ENCODE measurements at places on chromosomes 12 and 14.

- no peaks in the 10 kb centered on the region for H3K4me1 ChIP-seq
- H3K27ac ChIP-seq, result no peak overlapping the region
- no peak overlapping the region for H3K4me3 ChIP-seq
- no peaks in the 10 kb centered on the region for H3K27me3 ChIP-seq
- peaks cover 68% of the 10 kb centered on the region for H3K36me3 ChIP-seq
These were observed 45.0 kb upstream of the REP15 start for GRCh38 chr12:27651201-27651600.

DNA sequence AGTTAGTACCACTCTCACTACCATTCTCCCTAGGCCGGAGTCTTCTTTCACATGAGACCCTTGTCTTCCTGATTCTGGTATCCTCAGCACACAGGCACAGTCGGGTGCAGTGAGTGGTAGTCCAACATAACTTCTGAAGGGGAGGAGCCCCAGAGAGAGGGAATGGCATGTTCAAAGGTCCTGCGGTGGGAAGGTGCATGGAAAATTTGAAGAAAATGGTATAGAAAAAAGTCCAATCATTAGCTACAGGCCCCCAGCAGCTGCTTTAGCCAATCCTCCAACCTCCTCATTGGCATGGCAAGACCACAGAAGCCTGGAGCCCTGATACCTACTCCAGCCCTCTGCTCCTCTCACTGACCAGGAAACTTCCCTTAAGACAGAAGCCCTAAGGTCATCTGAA lies 96.6 kb downstream of the ZFP36L1 start:
- DNase-seq, result no peak
- H3K36me3 ChIP-seq, result no peaks in the 10 kb centered on the region
- peaks cover 35% of the 10 kb centered on the region for H3K4me1 ChIP-seq
- H3K27ac ChIP-seq, result peak overlapping the region; percentile 70
- H3K4me3 ChIP-seq, result no peak overlapping the region

DNA sequence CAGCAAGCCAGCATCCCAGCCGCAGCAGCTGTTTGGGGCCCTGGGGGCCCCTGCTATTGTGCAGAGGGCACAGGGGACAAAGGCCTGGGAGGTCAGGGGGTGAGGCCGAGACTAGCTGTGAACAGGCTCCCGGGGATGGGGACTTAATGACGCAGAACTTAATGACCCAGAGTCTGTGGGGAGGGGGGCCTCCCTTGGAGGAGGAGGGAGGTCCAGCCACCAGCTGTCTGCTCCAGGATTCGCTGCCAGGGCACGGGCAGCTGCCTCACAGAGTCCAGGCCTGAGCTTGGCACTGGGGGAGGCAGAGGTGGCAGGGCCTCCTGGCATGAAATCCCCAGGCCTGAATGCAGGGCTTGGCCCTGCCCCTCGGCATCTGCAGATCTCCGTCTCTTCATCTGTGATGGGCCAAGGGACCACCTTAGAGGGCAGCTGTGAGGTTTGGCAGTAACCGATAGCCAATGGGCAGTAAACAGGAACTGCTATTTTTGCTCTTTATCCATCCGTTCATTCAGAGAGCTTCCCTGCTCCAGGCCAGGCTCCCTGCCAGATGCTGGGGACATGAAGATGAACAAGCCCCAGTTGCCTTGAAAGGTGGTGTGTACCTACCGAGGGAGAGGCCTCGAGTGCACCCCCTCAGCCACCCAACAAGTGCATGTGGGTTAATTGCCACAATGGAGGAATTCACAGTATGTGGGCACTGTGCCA lies 6.7 kb downstream of the FAM222A start:
- H3K27ac ChIP-seq, result no peak overlapping the region
- H3K27me3 ChIP-seq, result no peaks in the 10 kb centered on the region
- H3K4me1 ChIP-seq, result peaks cover 6% of the 10 kb centered on the region

DNA sequence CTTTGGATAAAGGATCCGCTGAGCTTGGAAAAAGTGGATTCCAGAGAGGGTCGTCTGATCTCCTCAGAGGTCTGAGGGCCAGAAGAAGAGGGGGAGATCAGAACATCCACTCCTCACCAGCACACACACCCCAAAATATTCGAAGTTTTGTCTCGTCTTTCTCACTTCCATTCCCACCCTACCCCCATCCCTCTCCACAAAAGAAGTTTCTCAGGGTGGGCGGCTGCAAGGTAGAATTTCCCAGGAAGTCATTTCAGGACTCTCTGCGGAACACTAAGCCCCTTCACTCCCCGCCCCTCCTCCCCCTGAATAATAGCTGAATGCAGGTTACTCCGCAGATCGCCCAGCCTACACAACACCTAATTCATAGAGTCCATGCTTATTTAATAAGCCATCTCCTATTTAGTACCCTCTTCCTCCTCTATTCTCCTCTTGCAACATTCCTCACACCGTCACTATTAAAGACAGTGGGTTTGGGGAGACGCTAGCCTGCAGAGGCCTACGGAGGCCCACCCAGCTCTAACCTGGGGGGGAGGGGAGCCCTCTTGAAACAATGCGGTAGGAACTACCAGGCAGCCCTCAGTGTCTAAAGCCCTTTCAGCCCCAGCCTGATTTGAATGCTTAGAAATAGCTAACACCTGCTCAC lies 649 bp upstream of the SALL2 start:
- peak overlapping the region; percentile 74 for H3K4me3 ChIP-seq
- no peaks in the 10 kb centered on the region for H3K27me3 ChIP-seq
- DNase-seq, result no peak
- no peak overlapping the region for H3K27ac ChIP-seq
- no peaks in the 10 kb centered on the region for H3K36me3 ChIP-seq

DNA sequence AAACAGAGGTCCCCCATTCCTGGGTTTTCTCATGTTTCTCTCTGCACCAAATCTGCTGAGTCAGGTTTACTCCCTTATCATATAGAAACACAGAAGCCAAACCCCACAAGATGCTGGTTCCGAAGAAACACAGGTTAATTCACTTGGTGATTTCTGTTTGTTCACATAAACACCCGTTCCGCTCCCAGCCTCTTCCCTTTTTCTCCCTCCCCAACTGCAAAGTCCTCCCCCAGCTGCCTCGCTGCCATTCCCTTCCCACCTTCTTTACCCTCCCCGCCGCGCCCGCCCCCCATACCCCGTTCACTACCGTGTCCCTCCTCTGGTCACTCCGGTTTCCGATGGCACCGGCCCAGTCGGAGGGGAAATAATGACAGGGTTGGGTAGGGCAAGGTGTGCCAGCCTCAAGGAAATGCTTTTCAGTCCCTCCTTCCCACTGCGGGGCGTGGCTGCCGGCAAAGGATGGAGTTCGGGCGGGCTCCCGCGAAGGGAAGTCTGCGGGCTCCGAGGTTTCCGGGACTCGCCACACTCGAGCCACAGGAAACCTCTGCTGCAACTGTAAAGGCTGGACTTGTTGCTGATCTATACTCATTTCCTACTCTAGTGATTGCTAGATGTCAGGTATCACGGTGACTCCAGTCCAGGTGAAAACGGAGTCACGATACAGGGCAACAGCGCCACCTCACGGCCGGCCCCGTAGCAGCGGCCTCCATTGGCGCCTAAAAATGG lies at the start of gene STYK1:
TSS of gene STYK1 (minus strand) at position 394 of the 726 bp plus-strand sequence. CDS start 39,434 bp downstream, outside the sequence.
- H3K4me1 ChIP-seq, result peaks cover 24% of the 10 kb centered on the region
- peak within 1 kb of the TSS; percentile 61 for H3K4me3 ChIP-seq
- H3K36me3 ChIP-seq, result no peaks in the 10 kb centered on the region
- no peak for DNase-seq
- H3K27ac ChIP-seq, result peak within 1 kb of the TSS; percentile 90
- H3K27me3 ChIP-seq, result peaks cover 19% of the 10 kb centered on the region

DNA sequence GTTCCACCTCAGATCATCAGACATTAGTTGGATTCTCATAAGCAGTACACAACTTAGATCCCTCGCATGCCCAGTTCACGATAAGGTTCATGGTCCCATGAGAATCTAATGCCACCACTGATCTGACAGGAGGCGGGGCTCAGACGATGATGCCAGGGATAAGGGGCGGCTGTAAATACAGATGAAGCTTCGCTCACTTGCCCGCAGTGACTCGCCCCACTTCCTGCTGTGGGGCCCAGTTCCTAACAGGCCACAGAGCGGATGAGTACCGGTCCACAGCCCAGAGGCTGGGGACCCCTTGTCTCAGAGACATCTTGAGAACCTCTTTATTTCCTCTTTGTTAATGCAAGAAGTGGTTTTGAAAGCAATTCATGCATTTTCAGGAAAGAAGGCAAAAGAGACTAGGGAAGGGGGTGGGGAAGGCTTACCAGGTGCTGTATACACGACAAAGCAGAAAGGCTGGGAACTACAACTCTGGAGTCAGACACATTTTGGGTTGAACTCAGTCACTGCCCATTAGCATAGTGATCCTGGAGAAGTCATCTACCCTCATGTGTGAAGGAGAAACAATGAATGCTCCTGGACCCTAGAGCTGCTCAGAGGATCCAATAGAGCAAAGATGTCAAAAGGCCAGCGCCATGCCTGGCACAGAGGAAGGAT lies 68.7 kb downstream of the EID3 start:
- no peaks in the 10 kb centered on the region for H3K27me3 ChIP-seq
- no peak for DNase-seq
- H3K27ac ChIP-seq, result no peak overlapping the region
- H3K36me3 ChIP-seq, result no peaks in the 10 kb centered on the region
- no peak overlapping the region for H3K4me3 ChIP-seq
- H3K4me1 ChIP-seq, result no peaks in the 10 kb centered on the region

- peak overlapping the region; percentile 41 for H3K4me3 ChIP-seq
- peaks cover 11% of the 10 kb centered on the region for H3K4me1 ChIP-seq
- no peaks in the 10 kb centered on the region for H3K36me3 ChIP-seq
- H3K27ac ChIP-seq, result no peak overlapping the region
- no peak for DNase-seq
These were observed 186.7 kb upstream of the NEDD1 start for GRCh38 chr12:96720363-96720705.

DNA sequence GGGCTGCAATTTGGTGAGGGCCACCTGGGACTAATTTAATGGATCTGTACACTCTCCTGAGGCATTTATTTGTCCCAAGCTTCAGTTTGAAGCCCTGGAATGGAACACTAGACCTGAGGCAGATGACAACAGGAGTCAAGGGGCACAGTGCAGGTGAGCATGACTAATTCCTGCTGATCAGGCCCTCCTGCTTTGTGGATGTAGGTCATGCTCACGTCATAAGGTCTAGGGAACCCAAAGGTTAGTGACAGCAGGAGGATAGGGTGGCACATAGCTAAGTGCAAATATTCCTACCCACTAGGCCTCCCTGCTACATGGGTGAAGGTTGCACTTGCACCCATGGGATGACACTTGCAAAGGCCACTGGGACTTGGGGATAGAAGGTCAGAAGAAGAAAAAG lies 30.8 kb downstream of the SDR9C7 start:
- no peaks in the 10 kb centered on the region for H3K36me3 ChIP-seq
- H3K27ac ChIP-seq, result no peak overlapping the region
- peaks cover 22% of the 10 kb centered on the region for H3K4me1 ChIP-seq
- no peaks in the 10 kb centered on the region for H3K27me3 ChIP-seq
- no peak overlapping the region for H3K4me3 ChIP-seq

GRCh38 chr12:12791756-12792369 lies 6.4 kb downstream of the APOLD1 start:
- H3K4me1 ChIP-seq, result peaks cover 27% of the 10 kb centered on the region
- no peaks in the 10 kb centered on the region for H3K36me3 ChIP-seq
- H3K27ac ChIP-seq, result peak overlapping the region; percentile 30
- DNase-seq, result no peak
- H3K27me3 ChIP-seq, result no peaks in the 10 kb centered on the region

GRCh38 chr14:58078471-58078870 lies 73.5 kb downstream of the ARMH4 start:
- H3K4me1 ChIP-seq, result peaks cover 14% of the 10 kb centered on the region
- no peak for DNase-seq
- H3K36me3 ChIP-seq, result no peaks in the 10 kb centered on the region
- no peak overlapping the region for H3K27ac ChIP-seq
- no peaks in the 10 kb centered on the region for H3K27me3 ChIP-seq

DNA sequence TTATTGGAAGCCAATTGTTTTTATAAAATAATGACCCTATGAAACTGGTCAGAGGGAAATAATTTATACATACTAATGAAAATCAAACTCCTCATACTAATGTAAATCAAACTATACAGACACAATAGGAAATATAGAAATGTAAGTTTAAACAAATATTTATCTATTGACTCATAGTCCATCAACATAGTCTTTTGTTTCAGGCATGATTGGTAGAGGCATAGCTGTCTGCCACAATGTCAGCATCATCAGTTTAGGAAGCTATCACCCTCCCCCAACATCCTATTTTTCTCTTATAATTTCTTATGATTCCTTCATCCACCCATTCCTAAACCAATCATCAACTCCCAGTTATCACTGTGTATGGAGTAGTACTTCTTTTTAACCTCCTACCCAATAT lies 117.7 kb downstream of the SLC38A6 start:
- no peak for DNase-seq
- no peak overlapping the region for H3K27ac ChIP-seq
- H3K27me3 ChIP-seq, result no peaks in the 10 kb centered on the region
- H3K4me1 ChIP-seq, result peaks cover 17% of the 10 kb centered on the region
- no peaks in the 10 kb centered on the region for H3K36me3 ChIP-seq

GRCh38 chr12:56461235-56462159 lies 6.9 kb upstream of the SPRYD4 start:
- H3K27me3 ChIP-seq, result no peaks in the 10 kb centered on the region
- no peaks in the 10 kb centered on the region for H3K36me3 ChIP-seq
- no peak for DNase-seq

GRCh38 chr12:43848226-43848507 lies 12.3 kb downstream of the TMEM117 start:
- DNase-seq, result no peak
- no peaks in the 10 kb centered on the region for H3K4me1 ChIP-seq
- no peak overlapping the region for H3K4me3 ChIP-seq
- H3K27me3 ChIP-seq, result no peaks in the 10 kb centered on the region
- no peaks in the 10 kb centered on the region for H3K36me3 ChIP-seq

DNA sequence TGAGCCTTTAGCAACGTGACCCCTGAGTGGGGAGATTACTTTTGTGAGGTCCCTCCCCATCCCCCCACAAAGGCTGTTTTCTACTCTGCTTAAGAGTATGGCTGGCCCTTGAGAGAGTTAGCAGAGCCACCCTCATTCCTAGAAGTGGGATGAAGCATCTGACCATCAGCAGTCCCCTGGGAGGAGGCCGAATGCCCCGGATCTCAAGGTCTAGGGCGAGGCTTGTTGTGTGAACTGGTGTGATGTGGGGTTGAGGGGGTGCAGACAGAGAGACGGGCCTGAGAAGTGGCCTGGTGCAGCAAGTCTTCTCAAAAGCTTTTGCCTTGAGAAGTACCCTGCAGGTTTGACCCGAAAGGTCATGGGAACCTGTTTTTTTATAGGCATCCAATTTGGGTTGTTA lies 153.0 kb upstream of the FKBP4 start:
- H3K27me3 ChIP-seq, result no peaks in the 10 kb centered on the region
- H3K27ac ChIP-seq, result no peak overlapping the region
- H3K36me3 ChIP-seq, result no peaks in the 10 kb centered on the region
- H3K4me3 ChIP-seq, result no peak overlapping the region
- H3K4me1 ChIP-seq, result no peaks in the 10 kb centered on the region
- no peak for DNase-seq

GRCh38 chr12:120125792-120126634 lies 9.5 kb upstream of the RAB35 start:
- H3K36me3 ChIP-seq, result peaks cover 22% of the 10 kb centered on the region
- no peak for DNase-seq
- peaks cover 24% of the 10 kb centered on the region for H3K4me1 ChIP-seq
- peak overlapping the region; percentile 61 for H3K27ac ChIP-seq
- no peak overlapping the region for H3K4me3 ChIP-seq

- no peaks in the 10 kb centered on the region for H3K27me3 ChIP-seq
- H3K4me1 ChIP-seq, result peaks cover 49% of the 10 kb centered on the region
These were observed 600 bp downstream of the PNN start for GRCh38 chr14:39175445-39176262.

GRCh38 chr12:4353785-4354208 lies 25.7 kb downstream of the FGF23 start:
- H3K27ac ChIP-seq, result no peak overlapping the region
- no peak for DNase-seq
- peaks cover 18% of the 10 kb centered on the region for H3K36me3 ChIP-seq
- no peaks in the 10 kb centered on the region for H3K27me3 ChIP-seq

- H3K4me1 ChIP-seq, result no peaks in the 10 kb centered on the region
- no peaks in the 10 kb centered on the region for H3K36me3 ChIP-seq
- DNase-seq, result no peak
- H3K4me3 ChIP-seq, result no peak overlapping the region
- no peaks in the 10 kb centered on the region for H3K27me3 ChIP-seq
These were observed 225.4 kb upstream of the PDE3A start for GRCh38 chr12:20142956-20143355.
